ENCODE measurements at places on chromosomes 13 and 19.

DNA sequence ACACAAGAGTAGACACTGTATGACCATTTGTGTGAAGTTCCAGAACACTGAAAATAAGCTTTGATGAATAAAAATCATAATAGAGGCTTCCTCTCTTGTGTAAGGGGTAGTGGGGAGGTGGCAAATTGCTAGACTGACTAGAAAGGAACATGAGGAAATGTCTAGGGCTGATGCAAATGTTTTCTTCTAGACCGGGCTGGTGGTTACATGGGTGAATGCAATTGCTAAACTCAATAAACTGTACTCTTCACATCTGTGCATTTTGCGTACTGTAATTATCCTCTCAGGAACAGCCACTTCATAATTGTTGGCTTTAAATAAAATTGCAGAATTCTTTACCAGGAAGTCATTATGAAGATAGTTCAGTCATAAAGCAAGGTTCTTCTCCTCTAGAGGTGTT, 5.2 kb upstream of the KBTBD7 start:
- DNase-seq: no peak

DNA sequence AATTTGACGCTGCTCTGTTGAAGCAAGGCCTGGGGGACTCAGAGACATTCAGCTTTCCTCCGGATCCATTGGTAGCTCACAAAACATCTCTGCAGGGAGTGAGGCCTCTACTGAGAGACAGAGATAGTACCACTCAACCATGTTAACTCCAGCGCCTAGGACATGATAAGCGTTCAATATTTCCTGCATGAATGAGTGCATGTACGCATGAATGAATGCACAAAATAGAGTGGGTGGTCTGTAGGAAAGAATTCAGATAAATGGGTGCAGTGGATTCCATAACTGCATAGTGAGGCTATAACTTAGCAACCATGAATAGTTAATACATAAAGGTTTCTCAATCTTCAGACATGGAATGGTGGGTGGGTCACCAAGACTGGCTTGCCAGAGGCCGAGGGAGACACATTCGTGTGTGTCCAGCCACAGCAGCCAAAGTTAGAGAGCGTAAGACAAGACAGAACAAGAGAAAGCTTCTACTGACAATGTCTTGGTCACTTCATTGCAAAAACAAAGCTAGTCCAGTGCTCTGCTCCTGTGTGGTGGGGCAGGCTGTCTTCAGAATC, 36.3 kb upstream of the RCBTB2 start:
- no peak for DNase-seq

GRCh38 chr19:39032063-39032918, at the start of gene FBXO27:
FBXO27 (minus strand) TSS chr19:39032549; CDS start chr19:39032227, 322 bp downstream.
- DNase-seq: peak; percentile 59

DNA sequence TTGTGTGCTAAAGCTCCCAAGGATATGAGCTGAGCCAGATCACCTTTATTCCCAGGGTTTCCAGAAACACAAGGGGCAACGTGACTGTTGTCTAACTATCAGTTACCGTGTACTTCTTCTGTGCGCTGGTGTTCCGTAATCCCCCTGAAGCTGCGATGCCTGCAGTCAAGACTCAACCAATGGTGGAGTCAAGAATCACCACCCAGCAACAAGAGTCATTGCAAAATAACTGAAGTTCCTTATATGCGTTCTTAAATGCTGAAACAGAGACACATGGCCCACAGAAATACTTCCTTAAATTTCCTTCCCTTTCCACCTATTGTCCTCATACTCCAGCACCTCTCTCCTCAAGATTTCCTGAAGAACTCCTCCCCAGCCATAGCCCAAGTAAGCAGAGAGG, 200.2 kb downstream of the KATNAL1 start:
- DNase-seq: no peak

Data from NCI-H2171 treated with DMSO at 0.1 percent for 48 hours (cell line).